NCI-H2081 treated with DMSO at 0.1 percent for 48 hours (cell line): ENCODE measurements at places on chromosomes 2 and 18.

- DNase-seq: no peak
Measured at GRCh38 chr2:10016802-10017258, 26.5 kb upstream of the KLF11 start.

GRCh38 chr18:59846814-59847490 lies 52.8 kb upstream of the PMAIP1 start:
- no peak for DNase-seq

GRCh38 chr2:114754907-114755563 lies 312.6 kb downstream of the DPP10 start:
- DNase-seq: peak; percentile 6

- DNase-seq: no peak
Measured at GRCh38 chr2:118729760-118730159, 117.7 kb downstream of the EN1 start.

GRCh38 chr2:115414466-115414865 lies 972.0 kb downstream of the DPP10 start:
- no peak for DNase-seq

DNA sequence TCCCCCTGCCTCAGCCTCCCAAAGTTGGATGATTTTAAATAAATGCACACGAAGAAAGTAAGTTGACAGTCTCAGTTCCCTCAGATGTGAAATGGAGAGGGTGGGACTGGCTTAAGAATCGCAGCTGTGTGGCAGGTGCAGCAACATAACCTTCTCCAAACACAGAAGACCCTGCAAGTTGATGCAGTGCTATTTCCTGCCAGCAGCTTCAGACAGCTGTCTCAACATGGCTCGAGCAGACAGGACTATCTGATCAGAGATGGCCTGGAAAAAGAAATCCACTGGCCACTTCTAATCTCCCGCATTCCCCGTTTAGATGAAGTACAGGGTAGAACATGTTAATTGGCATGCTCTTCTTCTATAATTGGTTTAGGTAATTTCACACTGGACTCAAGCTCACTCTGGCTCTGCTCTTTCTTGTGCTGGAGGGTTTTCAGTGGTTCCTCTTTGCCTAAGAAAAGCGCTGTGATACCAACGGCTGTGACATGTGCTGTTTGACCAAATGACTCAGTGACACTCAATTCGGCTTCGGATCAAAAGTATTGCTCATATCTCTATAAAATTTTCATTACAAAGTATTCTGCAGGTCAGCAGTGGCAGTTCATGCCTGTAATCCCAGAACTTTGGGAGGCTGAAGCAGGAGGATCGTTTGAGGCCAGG lies 40.2 kb downstream of the MYOM1 start:
- no peak for DNase-seq

DNA sequence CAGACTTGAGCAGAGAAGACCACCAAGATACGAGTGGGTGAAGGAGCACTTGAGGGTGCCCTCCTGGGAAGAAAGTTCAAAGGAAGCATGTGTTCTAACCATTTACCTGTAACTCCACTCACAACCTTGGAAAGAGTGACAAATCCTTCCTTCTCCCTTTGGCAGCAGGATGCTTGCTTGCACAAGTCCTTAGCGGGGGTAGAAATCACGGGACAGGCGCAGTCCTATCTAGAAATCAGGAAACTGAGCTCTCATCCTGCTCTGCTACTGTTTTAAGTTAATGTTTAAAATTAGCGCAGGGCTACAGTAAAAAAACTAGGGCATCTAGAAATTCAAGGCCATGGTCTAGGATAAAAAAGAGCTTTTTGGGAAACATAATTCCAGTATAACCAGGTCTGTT lies 100.9 kb upstream of the PTPRM start:
- DNase-seq: no peak

DNA sequence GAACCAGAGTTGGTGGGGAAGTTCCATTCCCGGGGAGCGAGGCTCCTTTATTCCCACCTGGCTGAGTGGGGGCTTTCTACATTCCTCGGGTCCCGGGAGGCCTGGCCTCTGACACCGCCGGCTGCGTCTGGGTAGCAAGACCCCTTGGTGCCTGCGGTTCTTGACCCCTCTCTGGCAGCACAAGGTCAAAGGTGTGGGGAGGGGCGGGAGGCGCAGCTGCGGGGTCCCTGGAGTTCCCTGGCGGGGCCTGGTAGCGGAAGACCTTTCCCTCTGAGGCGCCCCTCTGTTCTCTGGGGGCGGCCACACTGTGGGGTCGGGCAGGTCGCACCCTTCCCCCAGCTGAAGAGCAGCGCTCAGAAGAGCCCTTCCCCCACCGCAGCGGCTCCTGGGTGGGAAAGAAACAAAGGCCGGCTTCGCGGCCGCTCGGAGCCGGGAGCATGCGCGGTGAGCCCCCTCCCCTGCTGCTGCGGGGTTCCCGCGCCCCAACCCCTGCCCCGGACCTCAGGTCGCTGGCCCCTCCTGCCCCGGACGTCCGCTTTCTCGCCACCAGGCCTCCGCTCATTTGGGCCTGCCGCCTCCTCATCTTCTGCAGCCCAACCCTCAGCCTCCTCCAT lies 146.3 kb downstream of the ANKRD44 start:
- DNase-seq: no peak

- no peak for DNase-seq
Measured at GRCh38 chr18:56935434-56936040, 211.3 kb upstream of the BOD1L2 start.

- no peak for DNase-seq
Measured at GRCh38 chr2:112881217-112881985, 29.6 kb upstream of the IL37 start.

DNA sequence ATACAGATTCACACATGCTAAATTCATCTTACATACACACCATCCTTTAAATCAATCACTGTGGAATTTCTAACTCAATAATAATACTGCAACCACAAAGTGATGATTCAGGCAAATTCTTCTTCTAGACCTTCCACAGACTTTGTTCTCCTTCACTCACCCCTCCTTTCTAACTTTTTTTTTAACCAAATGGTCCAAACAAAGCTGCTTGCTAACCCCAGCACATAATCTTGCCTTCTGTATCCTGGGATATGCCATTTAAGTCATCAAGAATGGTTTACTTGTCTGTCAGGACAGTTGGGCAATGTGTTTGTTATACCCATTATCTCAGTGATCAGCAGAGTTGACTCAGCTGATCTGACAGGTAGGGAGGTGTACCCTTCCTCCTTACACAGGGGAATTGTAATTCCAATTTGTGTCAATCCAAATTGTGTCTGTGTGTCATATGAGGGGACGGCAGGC lies 10.0 kb downstream of the SLC40A1 start:
- no peak for DNase-seq

GRCh38 chr2:241573741-241574140 lies 15.2 kb downstream of the BOK start:
- DNase-seq: no peak

DNA sequence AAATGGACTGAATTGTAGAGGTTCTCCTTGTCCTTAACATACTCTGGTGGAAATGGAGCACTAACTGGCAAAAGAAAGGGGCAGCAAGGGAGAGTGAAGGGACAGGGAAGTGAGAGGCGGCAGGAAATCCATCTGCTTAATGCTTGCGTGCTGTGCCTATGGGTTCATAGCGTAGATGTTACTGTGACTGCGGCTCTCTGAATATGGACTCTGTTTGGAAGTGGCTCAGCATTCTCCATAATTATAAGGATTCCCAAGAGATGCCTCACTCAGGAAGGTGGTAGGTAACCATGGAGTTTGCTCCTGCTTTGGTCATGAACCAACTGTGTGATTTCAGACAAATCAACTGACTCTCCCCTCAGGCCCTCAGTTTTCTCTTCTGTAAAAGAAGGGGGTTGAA lies 50.0 kb downstream of the MYO3B start:
- DNase-seq: no peak

DNA sequence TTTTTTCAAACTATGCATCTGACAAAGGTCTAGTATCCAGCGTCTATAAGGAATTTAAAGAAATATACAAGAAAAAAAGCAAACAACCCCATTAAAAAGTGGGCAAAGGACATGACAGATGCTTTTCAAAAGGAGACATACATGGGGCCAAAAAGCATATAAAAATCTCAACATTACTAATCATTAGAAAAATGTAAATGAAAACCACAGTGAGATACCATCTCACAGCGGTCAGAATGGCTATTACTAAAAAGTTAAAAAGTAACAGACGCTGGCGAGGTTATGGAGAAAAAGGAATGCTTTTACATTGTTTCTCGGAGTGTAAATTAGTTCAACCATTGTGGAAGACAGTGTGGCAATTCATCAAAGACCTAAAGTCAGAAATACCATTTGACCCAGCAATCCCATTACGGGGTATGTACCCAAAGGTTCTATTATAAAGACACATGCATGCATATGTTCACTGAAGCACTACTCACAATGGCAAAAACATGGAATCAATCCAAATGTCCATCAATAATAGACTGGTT lies 643.1 kb upstream of the LRRTM1 start:
- no peak for DNase-seq

- no peak for DNase-seq
Measured at GRCh38 chr2:144770616-144771230, 250.8 kb upstream of the ZEB2 start.

- DNase-seq: no peak
Measured at GRCh38 chr18:59729781-59730180, 32.6 kb upstream of the CCBE1 start.

GRCh38 chr2:28736034-28736433 lies 15.6 kb upstream of the PPP1CB start:
- no peak for DNase-seq

GRCh38 chr18:51107082-51107481 lies 77.1 kb downstream of the SMAD4 start:
- DNase-seq: no peak

- DNase-seq: no peak
Measured at GRCh38 chr2:175624211-175624761, 377.8 kb downstream of the LNPK start.

GRCh38 chr2:85741211-85741832 lies 12.5 kb upstream of the ATOH8 start:
- no peak for DNase-seq

DNA sequence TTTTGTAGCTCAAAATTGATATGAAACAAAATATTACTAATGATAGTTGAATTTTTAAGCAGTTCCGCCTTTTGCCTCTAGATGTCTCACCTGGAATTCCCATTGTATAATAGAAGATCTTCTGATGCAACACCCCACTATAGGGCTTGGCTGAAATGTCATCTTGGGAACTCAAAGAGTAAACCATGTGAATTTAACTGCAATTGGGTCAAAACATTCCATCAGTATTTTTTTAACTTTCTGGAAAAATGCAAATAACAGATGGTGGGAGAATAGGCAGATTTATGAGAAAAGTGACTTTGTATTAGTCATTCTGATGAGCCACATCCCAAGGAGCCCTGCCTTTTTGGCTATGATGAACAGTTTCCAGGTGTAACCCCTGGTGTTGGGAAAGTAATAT lies 489.9 kb downstream of the NYAP2 start:
- no peak for DNase-seq

DNA sequence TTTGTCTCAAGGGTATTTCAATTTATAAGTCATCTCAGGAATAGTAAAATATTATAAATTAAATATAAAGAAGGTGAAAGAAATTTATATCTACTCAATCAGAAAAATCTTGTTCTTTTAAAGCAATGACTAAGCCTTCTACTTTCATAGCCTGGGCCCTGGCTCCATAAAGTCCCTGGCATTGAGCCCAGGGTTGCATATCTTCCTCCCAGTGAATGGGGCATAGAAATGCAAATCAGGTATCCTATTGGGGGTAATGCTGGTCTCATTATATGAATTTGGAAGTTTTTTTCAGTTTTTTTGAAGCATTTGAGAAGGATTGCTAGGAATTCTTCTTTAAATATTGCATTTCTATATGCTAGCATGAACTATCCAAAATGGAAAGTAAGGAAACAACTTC lies 73.9 kb upstream of the MC2R start:
- no peak for DNase-seq

GRCh38 chr2:67526283-67526682 lies 129.2 kb downstream of the ETAA1 start:
- DNase-seq: no peak

GRCh38 chr18:62526098-62527025 lies 3.5 kb downstream of the ZCCHC2 start:
- no peak for DNase-seq

- DNase-seq: no peak
Measured at GRCh38 chr18:32373505-32373904, 97.2 kb downstream of the GAREM1 start.

- no peak for DNase-seq
Measured at GRCh38 chr18:23354625-23355024, 98.5 kb upstream of the RIOK3 start.

GRCh38 chr2:33317369-33318007 lies 159.0 kb upstream of the RASGRP3 start:
- DNase-seq: no peak

DNA sequence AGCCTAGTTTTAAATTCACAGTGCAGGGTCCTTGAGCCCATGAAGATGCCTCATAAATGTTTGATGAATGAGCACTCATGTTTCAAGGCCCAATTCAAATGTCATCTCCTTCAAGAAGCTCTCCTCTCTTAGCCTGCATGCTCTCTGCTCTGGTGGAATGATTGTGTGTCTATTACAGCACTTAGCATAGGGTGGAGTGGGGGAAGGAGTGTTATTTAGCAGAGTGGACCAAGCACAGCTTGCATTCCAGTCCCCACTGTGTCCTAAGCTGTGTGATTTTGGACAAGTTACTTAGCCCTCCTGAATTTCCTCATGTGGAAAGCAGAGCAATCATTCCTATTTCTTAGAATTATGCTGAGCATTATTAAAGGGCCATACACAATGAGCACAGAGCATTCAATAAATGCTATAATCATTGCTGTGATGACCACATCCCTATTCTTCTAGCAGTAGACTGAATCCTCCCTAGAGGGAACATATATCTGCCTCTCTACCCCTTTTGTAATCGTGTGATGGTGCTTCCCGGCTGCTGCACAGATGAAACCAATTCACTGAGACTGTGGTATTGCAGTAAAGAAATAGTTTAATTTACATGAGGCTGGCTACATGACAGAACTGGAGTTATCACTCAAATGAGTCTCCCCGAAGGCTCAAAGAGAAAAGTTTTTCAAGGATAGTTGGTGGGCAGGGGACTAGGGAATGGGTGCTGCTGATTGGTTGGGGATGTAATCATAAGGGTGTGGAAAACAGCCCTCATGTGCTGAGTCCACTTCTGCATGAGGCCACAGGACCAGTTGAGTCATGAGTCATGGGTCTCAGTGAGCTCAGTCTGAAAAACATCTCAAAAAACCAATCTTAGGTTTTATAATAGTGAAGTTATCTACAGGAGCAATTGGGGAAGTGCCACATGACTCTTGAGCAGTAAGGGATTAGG lies 173.4 kb upstream of the NDUFV2 start:
- DNase-seq: no peak

DNA sequence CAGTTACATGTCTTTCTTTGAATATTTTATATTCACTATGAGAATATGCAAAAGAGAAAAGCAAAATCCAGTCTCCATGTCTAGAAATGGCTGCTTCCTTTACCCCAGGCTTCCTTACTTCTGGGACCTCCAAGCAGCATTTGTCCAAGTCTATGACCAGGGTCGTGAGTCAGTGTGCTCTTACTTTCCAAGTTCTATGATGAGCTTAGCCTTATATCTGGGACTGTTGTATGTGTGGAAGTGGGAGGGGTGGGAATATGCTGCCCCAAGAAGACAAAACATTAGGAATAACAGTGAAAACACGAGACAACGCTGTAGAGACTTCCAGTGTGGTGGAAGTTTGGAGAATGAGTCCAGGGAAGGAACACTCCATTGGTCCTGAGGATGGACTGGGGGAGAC lies 21.2 kb upstream of the CHRNA1 start:
- DNase-seq: no peak
